ENCODE measurements at places on chromosomes 3 and 15.
A peak's percentile ranks its signal among the peaks of the same experiment; 100 is the strongest.

DNA sequence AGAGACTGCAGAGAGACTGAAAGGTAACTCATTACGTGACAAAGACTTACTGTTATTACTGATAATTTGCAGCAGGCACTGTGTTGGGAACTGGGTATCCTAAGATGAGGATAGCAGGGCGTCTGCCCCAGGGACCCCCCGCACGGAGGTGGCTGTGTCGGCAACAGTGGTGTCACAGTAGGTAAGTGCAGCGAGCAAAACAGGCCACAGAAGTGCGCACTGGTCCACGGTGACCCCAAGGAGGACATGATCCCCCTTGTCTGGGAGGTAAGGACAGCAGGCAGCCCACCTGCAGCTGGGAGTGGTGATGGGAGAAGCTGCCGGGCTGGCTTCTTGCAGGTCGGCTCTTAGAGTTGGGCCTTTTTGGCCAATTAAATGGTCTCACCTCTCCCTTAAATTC, 82.9 kb downstream of the FAM43A start:
- DNase-seq = no peak

DNA sequence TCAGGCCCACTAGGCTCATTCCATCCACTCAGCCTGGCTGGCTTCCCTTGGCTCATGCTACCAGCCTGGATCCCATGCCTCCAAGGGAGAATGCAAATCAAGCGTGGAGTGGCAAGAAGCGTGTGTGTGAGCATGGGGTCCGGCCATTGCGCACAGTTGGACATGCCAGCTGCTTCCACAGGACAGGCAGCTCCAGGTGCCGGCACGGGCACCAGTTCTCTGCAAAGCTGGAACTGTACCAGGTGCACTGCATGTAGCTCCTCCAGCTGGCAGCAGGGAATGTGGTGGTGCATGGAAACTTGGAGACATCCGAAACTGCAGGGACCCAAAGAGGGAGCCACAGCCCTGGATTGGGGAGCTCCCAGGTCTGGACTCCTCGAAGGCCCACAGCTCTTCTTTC, 449.8 kb downstream of the EPHA6 start:
- no peak for DNase-seq

DNA sequence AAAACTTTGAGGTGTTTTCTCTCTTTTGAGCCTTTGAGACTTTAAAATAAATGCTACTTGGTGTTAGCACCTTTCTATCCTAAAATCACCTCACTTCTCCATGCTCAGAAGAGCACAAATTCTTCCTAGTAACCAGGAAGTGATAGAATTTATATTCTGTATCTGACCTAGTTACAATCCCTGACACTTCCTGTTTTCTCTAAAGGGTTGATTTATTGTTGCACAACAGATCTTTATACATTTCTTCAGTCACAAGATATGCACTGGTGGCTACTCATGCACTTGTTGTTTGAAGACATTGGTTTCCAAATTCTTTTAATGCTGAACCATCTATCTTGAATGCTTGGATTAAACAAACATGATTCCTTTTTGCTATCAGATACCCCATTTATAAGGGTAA, 47.2 kb upstream of the CNTN3 start:
- no peak for DNase-seq

DNA sequence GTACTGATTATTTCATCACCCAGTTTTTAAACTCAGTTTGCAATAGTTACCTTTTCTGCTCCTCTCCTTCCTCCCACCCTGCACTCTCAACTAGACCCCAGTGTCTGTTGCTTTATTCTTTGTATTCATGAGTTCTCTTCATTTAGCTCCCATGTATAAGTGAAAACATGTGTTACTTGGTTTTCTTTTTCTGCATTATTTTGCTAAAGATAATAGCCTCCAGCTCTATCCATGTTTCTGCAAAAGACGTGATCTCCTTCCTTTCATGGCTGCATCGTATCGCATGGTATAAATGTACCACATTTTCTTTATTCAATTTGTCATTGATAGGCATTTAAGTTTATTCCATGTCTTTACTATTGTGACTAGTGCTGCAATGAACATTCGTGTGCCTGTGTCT, 79.0 kb downstream of the NAALADL2 start:
- no peak for DNase-seq

GRCh38 chr3:153906366-153906765, 214.8 kb upstream of the ARHGEF26 start:
- DNase-seq = no peak

GRCh38 chr3:64163755-64164148, 61.5 kb downstream of the PRICKLE2 start:
- no peak for DNase-seq

DNA sequence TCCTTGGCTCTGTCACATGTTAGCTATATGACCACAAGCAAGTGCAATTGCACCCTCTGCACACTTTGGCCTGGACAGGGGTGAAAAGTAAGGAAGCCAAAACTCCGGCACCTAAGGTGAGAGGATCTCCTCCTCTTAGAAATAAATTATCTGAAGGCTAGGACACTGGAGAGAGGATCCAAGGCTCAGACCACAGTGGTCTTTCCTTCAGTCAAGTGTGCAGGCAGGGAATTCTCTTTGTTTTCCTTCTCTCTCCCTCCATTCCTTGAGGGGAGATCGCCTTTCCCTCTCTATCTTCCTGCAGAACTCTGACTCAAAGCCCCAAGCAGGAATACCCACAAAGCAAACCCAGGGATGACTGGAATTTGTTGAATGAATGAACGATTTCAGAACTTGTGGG, 3.1 kb upstream of the MEGF11 start:
- no peak for DNase-seq

DNA sequence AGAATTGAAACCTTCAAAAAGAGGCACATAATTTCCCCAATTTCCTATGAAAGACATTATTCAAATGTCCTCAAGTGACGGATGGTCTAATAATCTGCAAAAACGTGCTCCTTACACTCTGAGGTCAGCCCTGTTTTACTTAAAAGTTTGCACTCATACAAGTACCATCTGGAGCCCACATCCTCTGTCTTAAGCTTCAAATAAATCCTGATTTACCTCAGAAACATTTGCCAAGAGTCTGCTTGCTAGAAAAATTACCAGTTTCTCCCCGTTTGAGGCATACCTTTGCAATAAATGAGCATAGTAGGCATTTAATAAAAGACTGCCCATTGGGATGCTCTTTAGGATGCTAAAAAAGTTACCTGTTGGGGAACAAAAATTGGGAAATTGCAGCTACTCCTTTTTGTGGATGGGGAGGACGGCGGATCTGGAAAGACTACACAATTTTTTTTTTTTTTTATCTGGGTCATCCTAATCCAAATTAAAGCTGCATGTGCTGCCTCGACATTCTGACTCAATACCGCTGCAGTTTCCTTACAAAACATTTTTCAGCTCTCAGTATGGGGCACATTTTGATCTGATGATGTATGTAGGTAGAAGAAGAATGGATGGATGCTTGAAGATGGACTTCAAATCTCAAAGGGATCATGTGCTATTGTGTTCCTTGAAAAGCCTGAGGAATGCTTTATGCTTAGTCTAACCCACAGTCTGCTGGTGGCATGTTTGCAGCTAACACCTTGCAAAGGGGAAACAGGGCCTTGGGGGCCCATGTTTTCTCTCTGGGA, 233.7 kb upstream of the ADAMTS9 start:
- DNase-seq = no peak

- no peak for DNase-seq
Observed at GRCh38 chr3:89116476-89116875, 9.1 kb downstream of the EPHA3 start.

- no peak for DNase-seq
Observed at GRCh38 chr3:69051756-69052471, at the start of gene TMF1. Gene TMF1, minus strand, starts transcription at chr3:69052333. Its CDS starts 247 bp downstream, at chr3:69052086.

- DNase-seq = no peak
Observed at GRCh38 chr3:45462522-45463265, 74.3 kb downstream of the LARS2 start.

DNA sequence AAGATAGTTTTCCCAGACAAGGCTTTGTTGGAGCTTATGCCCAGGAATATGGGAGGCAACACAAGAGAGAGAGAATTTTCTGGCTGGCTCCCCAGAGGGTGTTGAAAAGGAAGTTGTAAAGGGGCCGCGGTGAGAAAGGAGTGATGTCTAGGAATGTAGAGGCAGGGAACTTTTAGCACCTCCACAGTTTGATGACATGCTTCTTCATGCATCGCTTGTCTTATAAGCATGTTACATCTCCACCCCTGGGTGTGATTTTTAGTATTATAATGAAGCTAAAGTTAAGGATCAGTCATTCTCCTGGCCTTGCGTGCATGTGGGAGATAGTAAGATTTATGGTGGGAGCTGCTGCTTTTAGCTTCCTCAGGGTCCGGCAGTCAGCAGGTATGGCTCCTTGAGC, 32.8 kb upstream of the TF start:
- no peak for DNase-seq

DNA sequence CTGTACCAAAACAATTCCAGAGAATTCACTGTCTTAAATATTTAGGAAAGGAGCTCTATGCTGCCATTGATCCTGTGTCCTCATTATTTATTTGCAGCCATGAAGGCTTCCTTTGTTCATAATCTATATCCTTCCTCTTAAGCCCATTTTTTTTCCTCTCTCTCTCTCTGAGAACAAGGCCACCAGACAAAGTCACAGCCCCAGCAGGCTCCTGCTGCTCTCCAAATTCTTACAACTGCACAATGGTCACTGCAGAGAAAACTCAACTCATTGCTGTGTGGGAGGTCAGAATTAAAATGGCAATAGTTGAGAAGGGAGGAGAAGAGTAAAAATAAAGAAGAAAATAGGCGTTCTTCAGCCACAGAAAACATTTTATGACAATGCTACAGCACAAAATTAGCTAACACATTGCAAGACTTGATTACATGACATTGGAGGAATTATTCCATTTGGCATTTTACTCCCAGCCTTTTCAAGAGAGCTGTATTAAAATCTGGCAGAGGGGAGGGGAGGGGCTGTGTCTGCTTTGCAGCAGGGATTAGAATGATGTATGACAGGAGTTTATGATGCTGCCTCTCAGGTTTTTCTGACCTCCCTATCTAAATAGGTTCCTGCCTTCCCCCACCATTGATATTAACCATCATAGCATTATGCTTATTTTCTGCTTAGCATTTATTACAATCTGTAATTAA, 399.7 kb upstream of the THBS1 start:
- DNase-seq = no peak

- no peak for DNase-seq
Observed at GRCh38 chr3:11564577-11565001, 79.1 kb downstream of the VGLL4 start.

DNA sequence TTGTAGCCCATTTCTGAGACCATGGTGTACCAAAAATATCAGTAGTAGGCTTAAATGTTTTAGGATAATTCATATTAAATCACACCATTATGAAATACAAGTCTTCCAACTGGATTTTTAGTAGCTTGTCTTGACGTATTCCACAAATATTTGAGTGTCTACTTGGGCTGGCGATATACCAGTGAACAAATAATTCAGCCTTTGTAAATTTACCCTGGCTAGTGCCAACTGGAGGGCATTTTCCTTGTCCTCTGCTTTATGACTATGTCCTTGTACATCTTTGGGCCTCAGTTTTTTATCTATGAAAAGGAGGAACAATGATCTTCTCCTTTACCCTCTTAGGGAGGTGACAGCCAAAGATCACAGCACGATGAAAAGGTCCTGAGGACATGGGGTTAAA, 114.8 kb downstream of the FRMD4B start:
- no peak for DNase-seq

- no peak for DNase-seq
Observed at GRCh38 chr3:41430391-41430790, 231.1 kb downstream of the CTNNB1 start.

GRCh38 chr3:31445701-31446100, 87.0 kb upstream of the STT3B start:
- DNase-seq = no peak

DNA sequence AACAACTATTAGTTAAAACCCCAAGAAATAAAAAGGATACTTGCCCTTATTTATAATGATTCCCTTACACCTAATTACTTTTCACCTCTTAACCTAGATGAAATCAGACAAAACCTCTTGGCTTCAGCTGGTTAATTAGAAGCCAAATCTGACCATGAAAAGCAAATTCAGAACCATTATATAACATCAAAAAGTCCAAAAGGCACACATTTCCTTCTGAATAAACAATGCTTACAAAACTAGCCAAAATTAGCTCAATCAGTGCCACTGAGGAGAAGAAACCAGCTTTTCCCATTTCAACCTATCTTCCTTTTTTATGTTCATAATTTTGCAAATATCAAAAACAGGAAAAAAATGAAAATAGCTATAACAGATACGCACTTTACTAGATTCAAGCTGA, 3.2 kb downstream of the EHHADH start:
- no peak for DNase-seq

DNA sequence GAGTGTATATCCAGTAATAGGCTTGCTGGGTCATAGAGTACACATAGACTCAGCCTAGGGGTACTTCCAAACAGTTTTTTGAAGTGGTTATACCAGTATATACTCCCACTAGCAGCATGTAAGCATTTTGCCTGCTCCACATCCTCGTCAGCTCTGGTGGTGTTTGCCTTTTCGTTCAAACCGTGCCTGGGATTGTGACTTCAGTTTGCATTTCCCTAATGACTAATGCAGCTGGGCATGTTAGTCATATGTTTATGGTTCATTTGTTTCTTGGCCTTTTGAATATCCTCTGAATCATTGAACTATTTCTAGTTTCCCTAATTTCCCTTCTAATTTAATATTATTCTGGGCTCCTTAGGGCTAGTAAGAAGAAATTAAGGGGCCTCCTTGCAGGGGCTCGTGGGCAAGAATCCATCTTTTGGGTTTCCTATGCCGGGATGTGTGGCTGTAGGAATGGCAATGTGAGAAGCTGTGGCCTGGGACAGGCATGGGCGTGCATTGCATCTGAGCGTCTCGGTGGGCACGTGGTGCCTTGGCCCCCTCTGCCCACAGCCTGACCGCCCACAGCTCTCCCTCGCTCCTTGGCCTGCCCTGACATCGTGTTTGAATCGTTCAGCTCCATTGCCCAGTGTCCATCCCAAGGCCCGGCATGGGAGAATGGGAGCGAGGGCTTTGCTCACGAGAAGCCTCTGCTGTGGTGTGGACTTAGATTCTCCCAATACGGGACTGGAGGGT, 26.4 kb downstream of the FAH start:
- DNase-seq = no peak

GRCh38 chr15:55003965-55004873, 192.5 kb downstream of the RSL24D1 start:
- no peak for DNase-seq

GRCh38 chr3:177725165-177725564, 527.9 kb upstream of the TBL1XR1 start:
- DNase-seq = no peak

DNA sequence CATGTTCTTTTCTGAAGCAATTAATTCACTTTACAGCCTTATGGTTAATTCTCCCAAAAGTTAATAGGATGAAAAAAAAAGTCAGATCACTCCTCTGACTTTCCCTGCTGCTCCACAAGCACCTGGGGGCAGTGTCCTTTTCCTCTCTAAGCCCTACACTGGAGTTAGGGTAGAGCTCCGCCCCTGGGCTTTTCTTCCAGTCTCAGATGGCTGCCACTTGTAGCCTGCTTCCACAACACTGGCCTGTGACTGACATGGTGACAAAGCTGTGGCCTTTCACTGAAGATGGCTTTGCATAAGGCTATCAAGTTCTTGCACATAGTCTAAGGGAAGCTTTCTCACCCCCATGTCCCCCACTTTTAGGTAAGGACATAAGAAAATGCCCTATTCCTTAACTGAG, 1.3 kb upstream of the MON1A start:
- DNase-seq = peak; percentile 8

Measured in NCI-H1105 treated with DMSO at 0.1 percent for 48 hours (cell line).